Stimulated activated CD8-positive, alpha-beta memory T cell treated with anti-CD3 and anti-CD28 coated beads, Interleukin-7, amount 100 ng/mL, for 1 hour (primary cell): ENCODE measurements at places on chromosomes 5 and 9.
A peak's percentile ranks its signal among the peaks of the same experiment; 100 is the strongest.

GRCh38 chr9:125972012-125972729 lies 225.0 kb downstream of the PBX3 start:
- no peak for DNase-seq

DNA sequence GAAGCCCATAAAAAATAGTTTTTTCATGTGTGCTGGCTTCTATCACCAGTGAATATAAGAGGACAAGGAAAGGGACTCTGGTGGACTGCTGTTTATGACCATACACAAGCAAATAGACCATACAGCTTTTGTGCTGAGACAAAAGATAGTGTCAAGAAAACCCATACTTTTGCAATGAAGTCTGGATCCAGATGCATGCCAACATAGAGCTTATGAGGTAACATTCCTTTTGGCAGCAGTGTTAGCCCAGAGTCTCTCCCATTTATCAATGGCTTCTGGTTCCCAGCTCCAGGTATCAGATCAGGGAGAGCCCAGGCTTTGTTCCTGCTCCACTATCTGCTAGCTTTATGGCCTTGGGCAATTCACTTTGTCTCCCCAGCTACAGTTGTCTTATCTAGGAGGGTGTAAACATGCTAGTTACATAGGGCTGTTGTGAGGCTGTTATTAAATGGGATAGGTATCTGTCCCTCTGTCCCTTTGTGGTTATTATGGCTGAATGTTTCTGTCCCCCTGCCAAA lies 55.6 kb downstream of the CCDC192 start:
- no peak for DNase-seq

DNA sequence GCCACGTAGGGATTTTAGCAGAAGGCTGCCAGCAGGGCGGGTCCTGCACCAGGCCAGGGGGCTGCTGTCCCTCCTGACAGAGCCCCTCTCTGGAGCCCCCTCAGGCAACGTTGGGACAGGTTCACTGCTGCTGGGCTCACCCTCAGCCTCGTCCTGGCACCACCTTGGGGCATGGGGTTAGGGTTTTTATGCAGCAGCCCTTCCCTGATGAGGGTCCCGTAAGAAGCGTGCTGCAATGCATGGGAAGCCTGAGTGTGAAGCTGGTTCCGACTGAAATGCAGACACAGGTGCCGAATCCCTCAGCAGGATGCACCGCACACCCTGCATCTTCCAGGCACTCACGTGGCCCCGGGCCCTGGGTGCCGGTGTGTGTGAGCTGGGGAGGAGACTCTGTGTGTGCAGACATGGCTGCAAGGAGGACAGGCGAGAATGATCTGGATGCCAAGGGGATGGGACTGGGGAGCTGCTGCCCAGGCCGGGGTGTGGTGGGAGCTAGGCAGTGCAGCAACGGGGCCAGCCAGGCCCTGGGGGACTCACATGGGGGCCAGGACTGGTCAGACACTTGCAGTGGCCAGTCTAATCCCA lies 27.1 kb downstream of the ZDHHC11B start:
- DNase-seq, result no peak

DNA sequence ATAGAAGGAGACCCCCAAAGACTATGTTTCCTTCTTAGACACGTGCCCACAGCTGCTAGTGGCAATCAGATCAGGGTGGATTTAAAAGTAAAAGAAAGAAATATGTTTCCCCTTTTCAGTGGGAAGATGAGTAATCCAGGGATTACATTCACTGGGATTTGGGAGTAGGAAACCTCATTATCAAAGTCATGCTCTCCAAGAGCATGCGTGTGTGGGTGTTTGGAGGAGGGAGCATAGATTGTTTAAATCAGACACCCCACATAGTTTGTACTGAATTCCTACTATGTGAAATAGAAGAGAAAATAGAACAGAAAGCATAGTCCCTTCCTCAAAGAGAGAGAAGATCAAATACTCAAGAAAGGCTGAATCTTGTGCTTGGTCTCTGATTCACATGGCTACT lies 65.5 kb upstream of the TBCA start:
- DNase-seq, result no peak

DNA sequence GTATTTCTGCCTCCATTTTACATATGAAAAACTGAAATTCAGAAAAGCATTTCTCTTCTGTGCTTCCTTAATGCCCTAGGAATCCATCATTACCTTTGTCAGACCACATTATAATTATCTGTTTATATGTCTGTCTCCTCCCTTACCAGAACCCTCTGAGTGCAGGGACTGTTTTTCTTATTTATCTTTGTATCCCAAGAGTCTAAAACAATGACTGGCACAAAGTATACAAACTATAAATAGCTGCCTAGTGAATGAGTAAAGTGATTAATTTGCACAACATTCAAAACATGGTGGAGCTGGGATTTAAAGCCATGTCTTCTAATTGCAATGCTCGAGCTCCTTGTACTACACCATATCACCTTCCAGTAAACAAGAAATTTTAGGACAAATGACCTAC lies 49.3 kb upstream of the HK3 start:
- DNase-seq, result no peak

DNA sequence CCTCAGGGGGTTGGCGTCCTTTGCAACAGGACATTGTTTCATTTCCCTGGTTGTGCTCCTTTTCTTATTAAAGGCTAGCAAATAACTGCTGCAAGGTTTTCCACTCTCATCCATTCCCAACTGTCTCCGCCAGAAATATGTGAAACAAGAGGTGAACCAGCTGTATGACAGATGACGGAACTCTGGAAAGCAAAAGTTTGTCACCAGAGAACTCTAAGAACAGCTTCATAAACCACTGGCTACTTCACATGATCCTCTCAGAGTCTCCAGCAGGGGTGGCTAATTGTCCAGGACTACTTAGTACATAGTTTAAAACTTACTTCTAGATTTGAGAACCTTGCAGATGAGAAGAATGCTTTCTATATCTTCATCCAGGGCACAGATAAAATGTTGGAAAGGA lies 195.9 kb upstream of the RAD23B start:
- DNase-seq, result no peak

GRCh38 chr9:80878556-80878955 lies 810.8 kb downstream of the TLE1 start:
- DNase-seq, result no peak

- DNase-seq, result no peak
These were observed 138.7 kb downstream of the YTHDC2 start for GRCh38 chr5:113652161-113652560.

DNA sequence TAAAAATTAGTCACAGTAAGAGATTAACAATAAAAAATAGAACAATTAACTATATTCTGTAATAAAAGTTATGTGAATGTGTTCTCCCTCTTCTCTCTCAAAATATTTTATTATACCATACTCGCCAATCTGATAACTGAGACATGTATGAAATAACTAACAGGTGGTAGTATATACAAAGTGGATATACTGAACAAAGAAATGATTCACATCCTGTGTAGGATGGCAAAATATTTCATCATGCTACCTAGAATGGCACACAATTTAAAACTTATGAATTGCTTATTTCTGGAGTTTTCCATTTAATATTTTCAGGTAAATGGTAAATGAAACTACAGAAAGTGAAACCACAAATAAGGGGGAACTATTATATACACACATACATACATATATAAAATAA lies 152.5 kb downstream of the RNF180 start:
- no peak for DNase-seq

GRCh38 chr5:114266374-114266773 lies 95.5 kb upstream of the KCNN2 start:
- no peak for DNase-seq

- DNase-seq, result no peak
These were observed 88.5 kb upstream of the SPDL1 start for GRCh38 chr5:169494941-169495548.

DNA sequence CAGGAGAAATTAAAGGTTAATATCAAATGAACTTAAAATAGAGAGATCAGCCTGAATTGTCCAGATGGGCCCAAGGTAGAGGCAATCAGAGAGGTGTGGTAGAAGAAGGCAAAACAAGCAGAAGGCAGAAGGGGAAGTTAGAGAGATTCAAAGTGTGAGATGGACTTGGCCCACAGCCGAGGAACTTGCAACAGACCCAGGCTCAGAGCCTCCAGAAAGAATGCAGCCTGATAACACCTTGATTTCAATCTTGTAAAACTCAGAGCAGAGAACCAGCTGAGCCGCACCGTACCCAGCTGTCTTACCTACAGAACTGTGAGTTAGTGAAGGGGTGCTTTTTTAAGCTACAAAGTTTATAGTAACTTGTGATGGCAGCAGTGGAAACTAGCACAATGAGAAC lies 190.9 kb downstream of the RFK start:
- DNase-seq, result no peak

DNA sequence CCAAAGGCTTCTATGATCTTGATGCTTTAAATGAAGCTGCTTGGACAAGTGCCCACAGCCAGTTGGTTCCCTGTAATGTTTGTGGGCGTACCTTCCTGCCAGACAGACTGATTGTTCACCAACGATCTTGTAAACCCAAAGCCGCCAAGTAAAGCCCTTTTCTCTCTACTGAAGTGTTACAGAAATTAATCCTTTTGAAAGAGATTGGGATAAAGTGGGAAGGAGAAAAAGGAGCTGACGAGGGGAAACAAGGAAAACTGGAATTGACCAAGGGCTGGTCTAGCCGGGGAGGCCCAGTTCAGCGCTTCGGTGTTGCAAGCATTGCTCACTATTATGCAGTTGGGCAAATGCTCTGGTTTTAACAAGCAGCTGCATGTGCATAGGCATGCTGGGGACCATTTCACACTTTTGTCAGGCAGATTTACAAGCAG lies 53.2 kb downstream of the ZNF474 start:
- DNase-seq, result no peak

GRCh38 chr9:95510709-95511615 lies 5.8 kb downstream of the PTCH1 start:
- peak; percentile 62 for DNase-seq

DNA sequence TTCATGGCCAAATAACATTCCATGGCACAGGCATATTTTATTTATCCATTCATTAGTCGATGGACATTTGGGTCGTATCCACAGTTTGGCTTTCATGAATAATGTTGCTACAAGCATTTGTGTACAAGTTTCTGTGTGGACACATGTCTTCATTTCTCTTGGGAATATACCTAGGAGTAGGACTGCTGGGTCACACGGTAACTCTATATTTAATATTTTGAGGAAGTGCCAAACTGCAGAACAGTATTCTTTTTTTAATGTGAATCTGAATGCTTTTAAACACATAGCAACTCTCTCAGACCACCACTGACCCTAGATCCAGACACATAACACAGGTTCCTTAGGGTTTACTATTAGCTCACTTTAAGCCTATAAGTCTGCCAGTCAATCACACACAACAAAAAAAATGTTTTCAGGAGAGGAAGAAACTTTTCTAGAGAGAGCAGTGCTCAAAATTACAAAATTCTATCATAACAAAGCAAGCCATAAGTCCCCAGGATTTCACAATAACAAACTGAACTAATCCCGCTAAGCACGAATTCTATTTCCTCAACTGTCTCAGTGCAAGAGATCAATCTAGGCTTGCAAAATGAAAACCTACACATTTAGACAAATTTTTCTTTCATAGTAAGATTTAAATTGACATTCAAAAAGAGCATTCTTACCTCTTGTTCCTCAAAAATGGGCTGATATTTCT lies 41.8 kb upstream of the GABBR2 start:
- no peak for DNase-seq

DNA sequence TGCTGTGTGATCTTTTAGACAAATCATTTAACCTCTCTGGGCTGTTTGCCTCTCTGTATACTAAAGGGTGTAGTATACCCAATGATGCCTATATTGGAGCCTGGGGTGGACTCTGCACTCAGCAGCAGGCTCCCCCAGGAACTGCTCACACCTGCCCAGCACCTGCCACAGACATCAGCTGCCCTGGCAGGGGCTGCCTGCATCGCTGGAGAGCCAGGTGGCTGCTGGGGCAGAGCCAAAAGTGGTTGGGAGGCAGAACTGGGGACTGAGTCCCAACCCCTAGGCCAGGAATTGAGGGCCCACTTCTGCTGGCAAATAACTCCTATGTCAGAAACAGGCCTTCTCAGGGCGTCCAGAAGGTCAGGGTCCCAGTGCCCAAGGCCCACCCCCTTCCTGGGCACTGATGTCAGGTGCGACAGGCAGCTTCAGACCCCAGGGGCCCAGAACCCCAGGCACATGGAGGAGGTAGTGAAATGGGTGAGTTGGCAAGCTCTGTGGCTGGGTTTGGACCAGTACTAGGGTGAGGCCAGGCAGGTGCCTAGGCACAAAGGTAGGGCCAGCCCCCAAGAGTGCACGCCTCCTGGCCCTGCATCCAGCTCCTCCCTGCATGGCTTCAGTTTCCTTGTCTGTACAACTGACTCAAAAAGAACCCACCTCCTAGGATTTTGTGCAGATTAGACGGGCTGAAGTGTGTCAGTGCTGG lies 5.8 kb downstream of the UNC5A start:
- no peak for DNase-seq

DNA sequence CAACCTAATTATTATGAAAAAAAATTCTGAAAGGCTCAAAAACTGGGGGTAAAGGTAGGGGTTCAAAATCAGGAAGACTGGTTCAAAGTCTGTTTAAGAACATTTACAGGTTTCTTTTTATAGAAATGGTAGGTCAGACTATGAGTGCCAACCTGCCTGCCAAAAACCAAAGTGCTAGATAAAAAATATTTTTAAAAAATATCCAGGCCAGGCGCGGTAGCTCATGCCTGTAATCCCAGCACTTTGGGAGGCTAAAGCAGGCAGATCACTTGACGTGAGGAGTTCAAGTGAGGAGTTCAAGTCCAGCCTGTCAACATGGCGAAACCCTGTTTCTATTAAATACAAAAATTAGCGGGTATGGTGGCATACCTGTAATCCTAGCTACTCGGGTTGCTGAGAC lies 67.0 kb downstream of the NR3C1 start:
- no peak for DNase-seq

GRCh38 chr5:120465436-120465961 lies 1.4 kb downstream of the PRR16 start:
- no peak for DNase-seq

GRCh38 chr9:87661241-87661640 lies 64.7 kb upstream of the CTSL start:
- DNase-seq, result no peak

- DNase-seq, result no peak
These were observed 98.1 kb upstream of the TUT7 start for GRCh38 chr9:86452201-86452828.

- no peak for DNase-seq
These were observed 112.0 kb upstream of the SELENOP start for GRCh38 chr5:42923710-42924109.

DNA sequence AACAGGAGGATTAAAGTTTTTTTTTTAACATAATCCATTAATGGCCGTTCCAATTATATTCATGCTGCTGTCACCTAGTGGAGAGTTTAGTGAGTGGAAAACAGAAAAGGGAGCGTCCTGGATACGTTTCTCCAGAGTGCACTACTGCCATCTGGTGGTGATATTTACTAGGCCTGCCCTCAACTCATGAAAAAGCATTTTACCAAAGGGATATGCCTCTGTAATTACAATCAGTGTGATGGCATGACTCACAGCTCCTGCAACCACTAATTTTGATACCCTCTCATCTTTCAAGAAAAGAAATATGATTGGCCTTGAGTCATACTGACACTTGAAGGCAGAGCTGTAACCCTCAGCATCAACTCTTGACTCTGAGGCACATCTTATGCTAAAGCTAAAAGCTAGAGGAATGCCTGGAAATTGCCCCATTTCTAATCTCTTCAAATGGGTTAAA lies 20.1 kb downstream of the MINAR2 start:
- DNase-seq, result no peak

- no peak for DNase-seq
These were observed 440.9 kb upstream of the EDIL3 start for GRCh38 chr5:84825606-84826005.

GRCh38 chr5:113510836-113511451 lies 2.5 kb upstream of the YTHDC2 start:
- DNase-seq, result no peak

- no peak for DNase-seq
These were observed 47.0 kb downstream of the SLC44A1 start for GRCh38 chr9:105291422-105291859.

- no peak for DNase-seq
These were observed 83.1 kb downstream of the DPYSL3 start for GRCh38 chr5:147426640-147427327.
